ENCODE measurements at places on chromosomes 12 and 14. TPM values are rescaled to one million over a fixed set of nuclear protein-coding genes. Genes with fewer than 3 reads are reported as not detected.

PIWIL1 gene
- 0.13 TPM for polyA plus RNA-seq

IFI27L1 gene
- polyA plus RNA-seq, result 17.4 TPM

- no peak for DNase-seq
Observed at GRCh38 chr12:62841846-62842245, 93.1 kb downstream of the PPM1H start.

- no peak for DNase-seq
Observed at GRCh38 chr12:43098766-43099550, 453.0 kb downstream of the ADAMTS20 start.

Data from keratinocyte (primary cell).